ENCODE measurements at places on chromosomes 4 and X. TPM values are rescaled to one million over a fixed set of nuclear protein-coding genes. Genes with fewer than 3 reads are reported as not detected.

- no peak for DNase-seq
Measured at GRCh38 chrX:110425222-110426154, 66.8 kb downstream of the RTL9 start.

IL1RAPL1 gene
- 2.4 TPM for polyA plus RNA-seq

PPARGC1A gene
- polyA plus RNA-seq, result 35.0 TPM

TEX13B gene
- not detected for polyA plus RNA-seq

PGAM4 gene
- polyA plus RNA-seq, result not detected

MAGEC3 gene
- polyA plus RNA-seq, result 0.45 TPM
